Hypothalamus (tissue), 51 donors: ENCODE measurements at places on chromosomes 16 and 17.

DNA sequence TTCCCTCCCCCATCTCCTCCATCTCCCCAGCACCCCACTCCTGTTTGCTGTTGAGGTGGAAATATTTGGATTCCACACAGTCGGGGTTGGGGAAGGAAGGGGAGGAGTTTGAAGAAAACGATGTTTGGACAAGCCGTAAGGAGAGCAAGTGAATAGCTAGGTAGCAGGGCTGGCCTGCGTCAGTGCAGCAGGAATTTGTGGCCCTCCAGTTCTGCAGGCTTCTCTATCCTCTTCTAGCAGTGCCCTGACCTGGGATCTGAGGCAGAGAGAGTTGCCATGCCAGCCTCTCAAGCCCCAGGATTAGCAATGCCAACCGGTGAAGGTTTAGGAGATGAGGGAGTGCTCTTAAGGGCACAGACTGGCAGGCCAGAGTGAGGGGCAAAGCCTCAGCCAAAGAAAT is 12.5 kb downstream of the TLCD2 start:
- DNase-seq: no peak

DNA sequence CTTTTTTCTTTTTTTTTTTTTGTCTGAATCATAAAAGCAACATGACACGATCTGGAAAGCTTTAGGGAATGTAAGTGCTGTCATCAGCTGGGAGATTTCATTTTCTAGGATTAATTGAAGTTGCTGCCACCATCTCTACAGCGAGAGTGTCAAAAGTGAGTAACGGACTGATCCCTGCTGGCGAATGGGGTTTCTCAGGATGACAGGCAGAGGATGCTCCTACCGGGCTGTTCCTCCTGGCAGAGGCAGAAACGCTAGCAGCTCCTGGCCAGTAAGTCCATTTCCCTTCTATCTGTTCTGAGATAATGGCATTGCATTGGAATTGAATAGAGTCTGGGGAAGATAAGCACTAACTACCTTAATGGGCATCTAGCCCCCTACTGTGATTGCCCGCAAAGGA is 80.5 kb upstream of the KIFC3 start:
- DNase-seq: no peak

DNA sequence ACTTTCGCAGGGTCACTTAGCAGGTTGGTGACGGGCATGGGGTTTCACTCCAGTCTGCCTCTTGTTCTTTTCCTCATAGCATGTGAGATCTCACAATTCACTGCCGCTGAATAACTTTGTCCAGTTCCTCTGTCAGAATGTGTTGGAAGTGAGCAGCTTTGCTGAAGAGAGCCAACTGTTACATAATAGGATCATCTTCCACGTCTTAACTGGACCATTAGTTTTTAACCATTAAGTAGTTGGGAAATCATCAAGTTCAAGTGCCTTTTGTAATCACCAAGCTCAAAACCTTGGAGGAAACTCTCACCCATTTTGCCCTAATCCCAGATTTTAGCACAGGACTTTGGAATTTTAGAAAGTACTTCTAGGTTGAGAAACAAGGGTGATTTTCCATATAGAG is 290.6 kb downstream of the WWOX start:
- no peak for DNase-seq

DNA sequence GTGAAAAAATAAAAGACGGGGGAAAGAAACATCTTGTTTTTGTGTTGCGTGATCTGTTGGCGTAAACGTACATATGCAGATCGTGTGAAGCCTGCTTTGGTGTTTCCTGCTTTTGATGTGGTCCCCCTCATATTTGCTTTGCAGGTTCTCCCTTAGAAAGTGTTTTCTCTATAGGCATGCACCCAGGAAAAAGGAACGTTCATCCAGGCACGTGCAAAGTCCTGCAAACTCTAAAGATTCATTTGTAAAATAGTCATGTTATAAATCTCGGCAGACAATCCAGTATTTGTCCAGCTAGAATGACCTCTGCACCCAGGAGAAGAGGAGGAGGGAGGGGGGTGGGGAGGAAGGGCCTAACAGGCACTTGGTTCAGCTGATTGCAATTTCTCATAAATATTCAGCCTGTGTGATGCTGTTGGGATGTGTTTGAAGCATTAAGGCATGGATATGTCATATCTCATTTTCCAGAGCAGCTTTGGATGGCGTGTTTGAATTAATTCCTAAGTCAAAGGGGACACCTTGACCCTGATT is 40.3 kb upstream of the DDX52 start:
- no peak for DNase-seq

DNA sequence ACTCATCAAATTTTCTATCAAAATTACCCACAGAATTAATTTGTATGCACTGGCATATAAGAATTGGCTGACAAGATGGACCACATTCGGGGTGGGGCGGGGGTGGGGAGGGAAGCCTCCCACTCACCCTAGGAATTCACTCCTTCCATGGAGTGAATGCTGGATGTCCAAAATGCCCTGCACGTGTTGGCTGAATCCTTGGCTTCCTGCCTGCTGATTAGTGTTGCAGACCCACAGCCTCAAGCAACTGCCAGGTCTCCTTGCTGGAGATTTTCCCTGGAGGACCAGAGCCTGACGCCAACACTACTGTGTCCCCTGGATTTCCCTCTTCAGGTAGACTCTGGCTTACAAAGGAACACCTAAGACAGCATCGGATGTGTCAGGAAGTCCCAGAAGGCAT is 575.7 kb upstream of the CDH11 start:
- no peak for DNase-seq

GRCh38 chr17:16486373-16487250 is 5.4 kb downstream of the LRRC75A start:
- DNase-seq: peak; percentile 47

- no peak for DNase-seq
Observed at GRCh38 chr16:56355786-56356275, 69.5 kb downstream of the AMFR start.

DNA sequence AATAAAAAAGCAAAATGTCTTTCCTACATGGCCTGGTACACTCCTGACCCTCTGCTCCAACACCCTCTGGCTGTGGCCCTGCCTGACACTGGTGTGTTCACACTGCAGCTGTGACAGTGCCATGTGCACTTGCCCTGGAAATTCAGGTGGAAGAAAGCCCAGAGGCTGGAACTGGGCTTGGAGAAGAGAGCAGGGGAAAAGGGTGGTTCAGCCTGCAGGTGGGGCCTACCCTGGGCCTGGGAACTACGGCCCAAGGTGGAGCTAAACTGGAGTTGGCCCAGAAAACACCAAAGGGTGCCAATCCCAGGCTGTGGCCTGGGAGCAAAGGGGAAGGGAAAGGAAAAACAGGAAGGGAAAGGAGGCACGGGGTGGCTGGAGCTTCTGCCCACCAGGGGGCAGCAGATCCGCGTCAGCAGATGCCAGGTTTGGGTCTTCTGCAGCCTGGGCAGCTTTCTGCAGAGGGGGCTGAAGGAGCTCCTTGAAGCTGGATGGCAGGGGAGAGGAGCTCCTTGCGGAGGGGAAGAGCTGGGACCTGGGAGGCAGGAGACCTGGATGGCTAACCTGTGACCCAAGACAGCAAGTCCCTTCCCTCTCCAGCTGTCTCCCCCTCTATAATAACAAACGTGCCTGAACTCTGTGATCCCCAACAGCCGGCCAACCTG is 15.4 kb upstream of the CTCF start:
- DNase-seq: peak; percentile 45

DNA sequence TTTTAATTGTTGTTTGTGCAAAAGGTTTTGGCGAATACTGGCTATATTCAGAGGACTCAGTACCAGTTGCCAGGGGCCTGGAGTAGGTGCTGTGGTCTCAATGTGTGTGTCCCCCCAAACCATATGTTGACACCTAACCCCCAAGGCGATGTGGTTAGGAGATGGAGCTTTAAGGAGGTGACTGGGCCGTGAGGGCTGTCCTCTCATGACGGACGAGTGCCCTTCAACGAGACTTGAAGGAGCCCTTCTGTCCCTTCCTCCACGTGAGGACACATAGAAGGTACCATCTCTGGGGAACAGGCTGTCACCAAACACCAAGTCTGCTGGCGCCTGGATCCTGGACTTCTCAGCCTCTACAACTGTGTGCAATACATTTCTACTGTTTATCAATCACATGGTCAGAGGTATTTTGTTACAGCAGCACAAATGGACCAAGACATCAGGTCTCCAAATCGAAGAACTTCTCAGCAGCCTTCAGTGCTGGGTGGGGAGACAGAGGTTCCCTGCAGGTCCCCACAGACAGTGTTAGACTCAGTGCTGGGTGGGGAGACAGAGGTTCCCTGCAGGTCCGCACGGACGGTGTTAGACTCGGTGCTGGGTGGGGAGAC is 24.8 kb upstream of the METRNL start:
- DNase-seq: no peak

- DNase-seq: no peak
Observed at GRCh38 chr16:81636298-81636993, 142.6 kb upstream of the PLCG2 start.

DNA sequence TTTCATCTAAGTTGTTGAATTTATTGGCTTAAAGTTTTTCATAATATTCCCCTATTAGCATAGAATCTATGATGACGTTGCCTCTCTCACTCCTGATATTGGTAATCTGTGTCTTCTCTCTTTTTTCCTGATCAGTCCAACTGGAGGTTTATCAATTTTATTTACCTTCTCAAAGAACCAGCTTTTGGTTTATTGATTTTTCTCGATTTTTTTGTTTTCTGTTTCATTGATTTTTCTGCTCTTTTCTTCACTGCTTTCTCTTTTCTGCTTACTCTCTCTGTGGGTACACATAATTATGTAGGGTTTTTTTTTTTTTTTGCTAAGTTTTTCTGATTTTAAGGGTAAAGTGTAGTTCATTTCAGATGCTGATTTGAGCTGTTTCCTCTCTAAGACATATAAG is 29.7 kb downstream of the MRTFB start:
- no peak for DNase-seq

DNA sequence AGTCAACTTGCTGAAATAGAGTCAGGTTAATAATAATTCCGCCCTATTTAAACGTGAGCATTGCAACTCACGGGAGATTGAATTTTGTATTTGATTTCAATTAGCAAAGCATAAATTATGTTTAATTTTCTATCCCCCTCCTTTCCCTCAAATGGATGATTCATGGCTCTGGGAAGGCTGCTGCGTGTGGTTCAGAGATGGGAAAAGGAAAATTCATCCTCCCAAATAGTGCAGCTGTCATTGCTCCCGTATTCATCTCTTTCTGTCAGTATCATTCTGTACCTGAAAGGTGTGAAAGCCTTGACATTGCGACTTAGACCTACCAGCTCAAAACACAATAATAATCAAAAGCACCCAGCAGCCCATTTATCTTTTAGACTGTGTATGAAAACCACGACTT is 447.3 kb downstream of the HS3ST4 start:
- no peak for DNase-seq

DNA sequence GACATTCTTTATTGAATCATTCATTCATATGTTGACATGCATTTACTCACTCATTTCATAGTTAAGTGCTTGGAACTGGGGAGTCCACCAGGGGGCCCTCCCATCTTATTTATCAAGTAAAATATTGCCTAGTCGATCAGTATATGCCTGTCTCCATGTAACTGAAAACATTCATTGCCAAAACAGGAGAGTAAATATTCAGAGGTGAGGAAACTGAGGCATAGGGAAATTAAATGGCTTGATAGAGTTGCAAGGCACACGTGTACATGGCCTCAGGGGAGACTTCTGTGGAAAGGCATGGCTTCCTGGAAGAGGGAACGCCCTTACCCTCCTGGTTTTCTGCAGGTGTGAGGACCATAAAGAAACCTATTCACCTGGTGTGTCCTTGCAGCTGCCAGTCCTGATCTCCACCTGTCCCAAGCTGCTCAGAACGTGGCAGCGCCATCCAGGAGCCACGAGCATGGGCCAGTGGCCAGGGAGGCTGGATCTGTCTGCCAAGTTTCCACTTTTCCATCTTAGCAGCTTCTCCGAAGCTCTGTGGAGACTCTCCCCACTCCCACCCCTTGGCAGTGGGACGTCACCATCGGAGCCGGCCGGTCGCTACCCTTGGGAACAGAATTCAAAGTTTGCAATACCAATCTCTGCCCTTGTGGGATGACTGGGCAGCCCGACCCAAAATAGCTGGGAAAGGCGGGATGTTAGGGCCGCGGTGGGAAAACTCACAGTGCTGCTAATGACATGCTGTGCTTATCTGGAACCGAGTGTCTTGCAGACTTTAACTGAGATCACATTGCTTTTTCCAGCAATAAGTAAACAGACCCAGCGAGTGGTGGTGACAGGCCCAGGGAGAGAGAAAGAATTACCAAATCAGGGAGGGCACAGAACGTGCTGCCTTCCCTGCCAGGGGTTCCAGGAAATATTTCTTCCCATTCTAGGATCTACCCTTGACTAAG is 4.1 kb upstream of the C1QTNF1 start:
- DNase-seq: no peak

DNA sequence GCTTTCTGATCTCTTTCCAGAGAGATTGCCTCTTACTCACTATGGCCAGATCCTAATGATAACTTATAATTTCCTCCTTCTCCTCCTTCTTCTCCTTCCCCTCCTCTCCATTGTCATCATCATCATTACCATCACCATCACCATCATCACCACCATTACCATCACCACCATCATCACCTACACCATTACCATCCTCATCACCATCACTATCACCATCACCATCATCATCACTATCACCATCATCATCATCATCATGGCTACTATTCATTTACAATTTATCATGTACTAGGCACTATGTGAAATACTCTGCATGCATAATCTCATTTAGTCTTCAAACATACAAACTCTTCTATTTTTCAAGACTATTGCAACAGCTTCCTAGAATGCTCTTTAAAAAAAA is 540.9 kb upstream of the C16orf82 start:
- no peak for DNase-seq

DNA sequence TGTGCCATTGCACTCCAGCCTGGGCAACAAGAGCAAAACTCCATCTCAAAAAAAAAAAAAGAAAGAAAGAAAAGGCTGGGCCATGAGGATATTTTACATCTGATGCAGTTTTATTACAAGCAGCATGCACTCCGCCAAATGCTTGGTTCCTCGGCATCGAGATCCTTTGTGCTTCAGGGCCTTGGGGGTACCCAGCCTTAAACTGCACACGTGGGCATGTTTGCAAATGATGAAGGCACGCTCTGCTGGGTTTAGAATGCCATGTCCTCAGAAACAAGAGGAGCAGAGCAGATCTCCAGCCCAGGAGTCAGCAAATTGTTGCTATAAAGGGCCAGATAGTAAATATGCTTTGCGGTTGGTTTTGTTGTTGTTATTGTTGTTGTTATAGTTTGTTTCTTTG is 153.2 kb downstream of the KATNIP start:
- no peak for DNase-seq

GRCh38 chr16:23518435-23518891 is 8.2 kb upstream of the GGA2 start:
- no peak for DNase-seq

- DNase-seq: no peak
Observed at GRCh38 chr16:86924537-86924936, 346.2 kb downstream of the FOXL1 start.

GRCh38 chr17:43595466-43595865 is 49.3 kb upstream of the ETV4 start:
- no peak for DNase-seq

GRCh38 chr16:23862556-23862955 is 26.8 kb downstream of the PRKCB start:
- no peak for DNase-seq

DNA sequence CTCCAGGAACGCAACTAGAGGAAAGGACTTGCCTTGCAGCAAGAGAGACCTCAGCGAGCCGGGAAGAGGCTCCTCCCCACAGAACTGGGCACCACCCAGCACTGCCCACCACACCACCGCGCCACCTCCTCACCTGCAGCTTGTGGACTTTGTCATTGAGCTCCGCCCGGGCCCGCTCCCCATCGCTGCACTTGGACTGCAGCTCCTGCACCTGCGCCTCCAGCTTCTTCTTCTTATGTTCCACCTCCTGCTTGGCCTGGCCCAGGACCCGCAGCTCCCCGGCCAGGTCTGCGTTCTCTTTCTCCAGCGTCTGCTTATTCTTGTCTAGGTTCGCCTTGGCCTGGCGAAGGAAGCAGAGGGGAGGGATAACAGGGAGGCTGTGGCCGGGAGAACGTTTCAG is 76.7 kb downstream of the NDE1 start:
- DNase-seq: no peak
